ENCODE measurements at places on chromosomes 12 and 14.

DNA sequence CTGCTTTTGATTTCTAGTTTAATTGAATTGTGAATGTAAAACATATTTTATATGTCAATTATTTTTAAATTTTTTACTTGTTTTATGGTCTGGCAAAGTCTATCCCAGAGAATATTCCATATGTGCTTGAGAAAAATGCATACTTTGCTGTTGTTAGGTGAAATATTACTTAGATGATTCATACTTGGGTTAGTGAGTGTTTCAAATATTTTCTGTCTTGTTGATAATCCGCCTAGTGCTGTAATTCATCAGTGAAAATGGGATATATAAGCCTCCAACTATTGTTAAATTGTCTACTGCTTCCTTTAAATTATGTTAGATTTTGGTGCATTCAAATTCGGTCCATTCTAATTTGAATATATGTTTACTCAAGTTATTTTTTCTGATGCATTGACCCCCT is 395.5 kb downstream of the LRFN5 start:
- DNase-seq = no peak

DNA sequence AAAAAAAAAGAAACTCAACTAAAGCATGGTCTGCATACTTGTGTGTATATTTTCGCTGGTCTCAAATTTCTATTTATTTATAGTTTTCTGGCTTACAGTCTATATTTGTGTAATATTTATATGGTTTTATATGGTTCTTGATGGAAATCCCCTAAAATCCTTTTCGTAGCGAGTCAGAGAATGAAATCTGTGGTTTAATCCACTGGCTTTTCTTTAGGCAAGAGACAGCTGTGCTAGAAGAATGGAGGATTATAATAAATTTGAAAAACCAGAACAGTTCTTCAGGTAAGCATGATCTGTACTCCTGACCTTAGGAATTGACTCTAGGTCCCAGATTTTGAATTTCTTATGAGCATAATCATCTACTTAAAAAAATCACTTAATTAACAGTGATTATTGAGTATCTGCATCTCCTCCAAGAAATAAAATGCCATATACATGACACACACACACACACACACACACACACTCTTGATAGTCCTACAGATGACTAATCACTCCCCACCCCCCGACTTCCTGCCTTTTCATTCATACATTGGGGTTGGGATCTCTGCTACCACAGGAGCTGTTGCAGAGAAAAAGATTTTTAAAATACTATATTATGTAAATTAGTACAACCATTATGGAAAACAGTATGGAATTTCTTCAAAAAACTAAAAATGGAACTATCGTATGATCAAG is 113.4 kb downstream of the CRADD start:
- no peak for DNase-seq

DNA sequence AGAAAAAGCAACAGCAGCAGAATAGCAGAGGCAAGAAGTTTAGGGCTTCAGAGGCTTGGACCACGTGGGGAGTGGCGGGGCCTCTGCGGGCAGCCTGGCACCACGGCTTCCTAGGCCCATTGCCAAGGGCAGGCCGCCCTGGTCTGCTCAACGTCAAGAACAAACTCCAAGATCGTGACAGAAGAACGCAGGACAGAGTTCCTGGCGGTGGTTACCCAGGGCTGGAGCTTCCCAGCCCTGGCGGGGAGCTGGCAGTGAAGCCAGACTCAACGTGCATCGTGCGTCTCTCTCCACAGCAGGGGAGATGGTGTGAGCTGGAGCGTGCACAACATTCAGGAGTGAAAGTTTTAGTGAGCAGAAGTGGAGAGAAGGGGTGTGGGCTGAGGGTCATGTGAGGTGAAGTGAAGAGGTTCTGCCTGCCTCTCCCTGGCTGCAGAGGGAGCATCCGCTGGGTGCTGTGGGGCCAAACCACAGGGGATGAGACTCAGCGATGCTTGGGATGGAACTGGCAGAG is 13.9 kb upstream of the CACNA2D4 start:
- no peak for DNase-seq

DNA sequence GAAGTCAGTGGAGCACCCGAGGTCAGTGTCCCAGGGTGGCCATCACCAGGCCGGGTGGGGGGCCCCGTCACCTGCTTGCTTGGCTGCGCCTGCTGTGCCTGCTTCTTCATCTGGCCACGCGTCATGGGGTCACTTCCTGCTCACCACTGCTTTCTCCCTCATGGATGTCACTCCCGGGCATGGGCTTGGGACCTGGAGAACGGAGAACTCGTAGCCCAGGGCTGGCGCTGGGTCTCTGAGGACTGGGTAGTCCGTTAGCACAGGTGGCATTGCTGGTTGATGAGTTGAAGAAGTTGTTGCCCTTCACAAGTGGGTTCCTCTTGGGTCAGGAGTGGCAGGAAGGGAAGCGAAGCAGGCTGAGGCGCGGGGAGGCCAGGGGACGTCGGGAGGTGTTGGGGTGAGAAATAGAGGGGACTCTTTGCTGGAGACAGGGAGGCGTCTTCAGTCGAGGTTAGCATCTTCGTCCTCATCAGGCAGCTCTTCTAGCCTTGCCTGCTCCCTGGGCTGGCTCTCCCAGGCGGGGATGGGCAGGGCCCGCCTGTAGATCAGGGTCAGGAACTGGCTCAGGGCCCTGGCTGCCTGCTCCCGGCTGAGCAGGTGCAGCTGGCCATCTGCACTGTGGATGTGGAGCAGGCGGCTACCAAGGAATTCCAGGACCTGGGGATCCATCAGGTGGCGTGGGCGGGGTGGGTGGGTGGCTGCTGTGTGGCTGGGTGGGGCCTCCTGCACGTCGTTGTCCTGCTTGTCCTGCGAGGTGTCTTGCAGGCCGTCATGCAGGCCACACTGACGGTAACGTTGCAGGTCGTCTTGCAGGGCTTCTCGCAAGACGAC is 23.0 kb downstream of the RTL1 start:
- DNase-seq = no peak

- no peak for DNase-seq
Observed at GRCh38 chr12:104055686-104056388, 5.8 kb upstream of the GLT8D2 start.

- no peak for DNase-seq
Observed at GRCh38 chr14:81004575-81004974, 49.2 kb downstream of the TSHR start.

DNA sequence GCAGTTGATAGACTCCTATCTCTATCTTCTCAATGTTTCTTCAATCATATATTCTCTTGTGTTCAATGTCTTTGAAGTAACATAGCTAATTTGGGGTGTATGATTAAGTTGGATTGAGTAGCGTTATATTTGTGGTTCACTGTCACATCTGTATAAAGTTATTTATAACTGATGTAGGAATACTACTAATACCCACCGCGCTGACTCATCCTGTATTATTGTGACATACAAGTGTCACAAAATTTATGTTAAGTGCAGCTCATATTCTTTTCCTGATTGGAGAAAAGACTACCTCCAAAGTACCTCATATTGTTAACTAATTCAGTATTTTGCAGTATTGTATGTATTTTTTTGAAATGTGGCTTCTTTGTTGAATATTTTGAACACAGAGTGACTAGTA is 940.8 kb downstream of the SLC6A15 start:
- no peak for DNase-seq

DNA sequence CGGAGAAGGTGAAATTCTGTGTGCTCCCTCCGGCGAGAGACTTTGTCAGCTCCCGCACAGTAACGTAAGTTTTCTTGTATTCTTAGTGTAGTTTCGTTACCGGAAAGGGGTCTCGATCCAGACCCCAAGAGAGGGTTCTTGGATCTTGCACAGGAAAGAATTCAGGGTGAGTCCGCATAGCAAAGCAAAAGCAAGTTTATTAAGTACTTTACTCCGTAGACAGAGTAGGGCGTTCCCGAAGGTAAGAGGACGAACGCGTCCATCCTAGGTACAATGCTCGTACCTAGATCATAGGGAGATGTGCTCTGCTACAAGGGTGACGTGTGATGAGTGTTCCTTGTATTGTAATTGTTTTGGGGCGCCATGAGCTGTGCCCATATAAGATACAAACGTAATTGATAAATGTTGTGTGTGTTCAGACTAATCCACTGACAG is 293 bp downstream of the IFI27L1 start:
- DNase-seq = no peak

DNA sequence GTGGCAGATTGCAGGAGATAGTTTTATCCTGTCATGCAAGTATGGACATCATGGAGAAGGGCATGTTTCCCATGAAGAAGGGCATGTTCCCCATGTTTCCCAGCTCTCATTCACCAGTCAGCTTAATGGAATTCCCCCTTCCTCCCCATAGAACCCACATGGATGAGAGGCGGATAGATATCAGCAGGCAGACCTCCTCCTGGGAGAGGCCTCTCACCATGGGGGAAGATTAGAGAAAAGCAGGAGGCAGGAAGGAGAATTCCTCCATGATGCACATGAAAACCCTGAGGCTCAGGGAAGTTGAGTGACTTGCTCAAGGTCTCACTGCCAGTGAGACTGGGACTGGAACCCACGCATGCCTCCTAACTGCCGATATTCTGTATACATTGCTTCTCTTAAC is 92.9 kb upstream of the FOXN3 start:
- no peak for DNase-seq

GRCh38 chr12:117985182-117985581 is 16.4 kb upstream of the KSR2 start:
- no peak for DNase-seq

DNA sequence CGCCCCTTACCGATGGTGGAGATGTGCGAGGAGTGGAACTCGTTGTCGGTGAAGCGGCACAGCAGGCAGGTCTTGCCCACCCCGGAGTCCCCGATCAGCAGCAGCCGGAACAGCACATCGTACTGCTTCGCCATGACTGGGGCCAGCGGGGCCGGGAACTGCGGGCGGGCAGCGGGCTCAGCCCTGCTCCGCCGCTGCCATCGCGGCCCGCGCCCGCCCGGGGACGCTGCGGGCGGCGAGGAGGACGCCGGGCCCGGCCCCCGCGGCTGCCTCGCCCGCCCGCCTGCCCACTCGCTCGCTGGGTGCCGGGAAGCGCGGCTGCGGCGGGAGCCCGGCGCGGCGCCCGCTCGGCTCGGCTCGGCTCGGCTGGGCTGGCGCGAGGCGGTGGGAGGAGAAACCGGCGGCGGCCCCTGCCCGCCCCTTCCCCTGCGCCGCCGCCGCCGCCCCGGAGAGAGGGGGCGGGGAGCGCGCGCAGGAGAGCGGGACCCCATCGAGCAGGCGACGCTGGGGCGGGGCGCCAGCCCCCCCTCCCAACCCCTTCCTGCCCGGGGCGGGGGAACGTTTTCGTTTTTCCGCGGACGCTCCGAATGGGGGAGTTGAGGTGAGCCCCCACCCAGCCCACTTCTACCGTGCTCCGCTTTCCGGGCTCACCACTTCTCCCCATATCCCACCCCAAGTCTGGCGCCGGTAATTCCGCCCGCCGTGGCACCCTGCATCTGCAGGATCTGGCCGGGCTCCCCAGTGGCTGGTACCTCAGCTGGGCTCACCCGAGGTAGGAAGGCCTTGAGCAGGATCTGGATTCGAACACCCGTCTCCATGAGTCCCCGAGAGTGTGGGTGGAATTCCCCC is at the start of gene RAB15:
Gene RAB15 (minus strand): TSS at position 394 of the 849 bp plus-strand sequence. CDS start 260 bp downstream, at position 134.
- DNase-seq = peak; percentile 79

- no peak for DNase-seq
Observed at GRCh38 chr14:33717866-33718265, 233.0 kb downstream of the EGLN3 start.

GRCh38 chr12:14957551-14958168 is 3.7 kb downstream of the ARHGDIB start:
- no peak for DNase-seq

DNA sequence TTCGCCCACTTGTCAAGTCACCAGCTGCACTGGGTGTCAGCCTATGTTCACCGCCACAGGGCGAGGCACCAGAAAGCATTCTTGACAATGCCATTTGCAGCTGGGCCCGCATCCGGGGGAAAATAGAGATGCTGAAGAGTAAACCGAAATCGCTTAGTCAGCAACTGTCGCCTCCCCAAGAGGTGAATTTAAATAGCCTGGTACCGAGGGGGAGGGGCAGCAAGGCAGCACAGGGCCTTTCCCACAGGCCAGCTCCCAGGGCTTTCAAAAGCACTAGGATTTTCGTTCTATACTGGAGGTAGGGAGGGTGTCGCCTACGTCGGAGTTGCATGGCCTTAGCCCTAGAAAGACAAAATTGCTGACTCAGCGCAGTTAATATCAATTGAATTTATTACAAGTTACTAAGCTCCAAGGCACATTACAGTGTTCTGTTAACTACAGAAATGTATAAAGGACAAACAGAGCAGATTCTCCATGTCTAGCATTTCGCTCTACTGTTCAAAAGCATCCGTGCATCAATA is 4.3 kb downstream of the IRF2BPL start:
- no peak for DNase-seq

GRCh38 chr12:569803-570434 is 93.3 kb downstream of the NINJ2 start:
- DNase-seq = peak; percentile 95

- DNase-seq = no peak
Observed at GRCh38 chr12:124738636-124739467, 124.8 kb downstream of the SCARB1 start.

- DNase-seq = no peak
Observed at GRCh38 chr14:61582815-61583214, 112.5 kb upstream of the HIF1A start.

DNA sequence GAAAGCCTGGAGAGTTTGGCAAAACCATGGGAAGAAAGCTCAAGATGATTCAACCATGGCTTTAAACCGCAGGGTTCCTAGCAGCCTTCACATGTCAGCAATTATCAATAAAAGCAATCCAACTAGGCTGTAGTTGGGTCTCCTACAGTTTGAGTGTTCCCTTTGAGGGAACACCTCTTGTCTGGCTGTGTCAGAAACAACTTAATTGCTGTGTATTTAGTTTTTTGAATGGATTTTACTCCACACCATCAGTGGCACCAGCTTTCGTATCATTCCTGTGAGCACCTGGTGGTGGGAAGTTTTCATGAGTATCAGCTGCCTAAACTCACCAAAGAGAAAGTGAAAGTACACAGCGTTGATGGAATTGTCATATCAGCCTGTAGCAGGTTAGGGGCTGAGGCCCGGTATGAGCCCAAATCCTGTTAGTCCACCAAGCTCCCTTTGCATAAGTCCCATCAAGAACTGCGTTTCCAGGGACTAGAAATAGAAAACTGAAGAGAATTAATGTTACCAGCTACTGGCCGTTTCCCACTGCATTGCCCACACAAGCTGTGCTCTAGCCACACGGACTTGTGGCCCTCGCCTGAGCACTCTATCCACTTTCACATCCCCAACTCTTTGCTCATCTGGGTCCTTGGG is 10.9 kb upstream of the IL26 start:
- peak; percentile 52 for DNase-seq

- no peak for DNase-seq
Observed at GRCh38 chr14:96249029-96249428, 7.0 kb upstream of the BDKRB1 start.

DNA sequence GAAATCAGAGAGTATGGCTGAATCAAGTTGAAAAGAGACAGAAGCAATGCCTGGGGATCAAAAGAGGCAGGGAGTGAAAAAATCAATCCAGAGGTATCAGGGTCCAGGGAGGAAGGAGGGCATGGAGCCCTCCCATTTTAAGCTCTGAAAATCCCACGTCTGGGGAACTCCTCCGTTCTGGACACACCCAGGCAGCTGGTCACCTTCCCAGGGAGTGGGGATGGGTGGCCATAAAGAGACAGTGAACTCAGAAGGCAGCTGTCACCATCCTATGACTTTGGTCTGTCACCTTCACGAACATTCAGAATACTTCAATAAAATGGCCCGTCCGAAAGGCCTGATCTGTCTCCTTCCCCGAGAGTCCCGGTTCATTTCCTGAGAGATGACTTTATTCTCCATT is 71.6 kb downstream of the MAP1LC3B2 start:
- no peak for DNase-seq

- no peak for DNase-seq
Observed at GRCh38 chr14:71202881-71203280, 295.6 kb downstream of the PCNX1 start.

- no peak for DNase-seq
Observed at GRCh38 chr14:93075891-93076290, 39.8 kb downstream of the ITPK1 start.

GRCh38 chr14:99286761-99287160 is 14.8 kb upstream of the BCL11B start:
- DNase-seq = peak; percentile 57
